ENCODE measurements at places on chromosomes 2 and 18.

GRCh38 chr2:157803476-157803875, 72.7 kb downstream of the ACVR1 start:
- no peak for DNase-seq

DNA sequence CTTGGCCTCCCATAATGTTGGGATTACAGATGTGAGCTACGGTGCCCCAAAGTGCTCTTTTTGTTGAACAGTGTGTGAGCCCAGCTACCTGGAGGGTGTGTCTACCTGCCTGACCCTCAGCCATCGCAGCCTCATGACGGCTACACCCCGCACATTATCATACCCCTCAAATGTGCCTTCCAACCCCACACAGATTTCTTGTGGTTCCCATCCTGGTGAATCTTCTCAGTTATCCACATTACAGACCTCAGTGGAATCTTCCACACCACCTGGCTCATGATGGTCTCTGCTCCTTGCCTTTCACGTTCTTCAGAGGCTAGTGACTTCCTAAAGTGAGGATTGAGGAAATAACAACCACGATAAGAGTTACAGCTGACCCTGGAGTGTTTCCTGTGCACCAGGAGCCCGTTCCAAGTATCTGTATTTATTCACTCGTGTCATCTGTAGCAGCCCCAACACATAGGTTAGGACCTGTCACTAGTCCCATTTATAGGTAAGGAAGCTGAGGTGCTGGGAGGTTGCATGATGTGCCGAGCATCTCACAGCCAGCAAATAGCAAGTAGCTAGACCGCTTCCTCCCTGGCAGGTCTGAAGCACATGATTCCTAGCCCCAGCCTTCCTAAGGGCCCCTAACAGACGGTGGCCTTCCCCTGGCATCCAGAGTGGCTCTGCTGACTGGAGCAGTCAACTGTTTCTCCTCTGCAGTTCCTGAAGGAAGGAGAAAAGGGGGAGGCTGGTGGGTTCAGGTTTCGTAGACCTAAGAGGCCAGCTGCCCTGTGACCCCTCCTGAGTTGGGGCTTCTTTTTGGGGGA, 47.3 kb downstream of the TCF7L1 start:
- DNase-seq, result peak; percentile 4

- no peak for DNase-seq
Observed at GRCh38 chr2:100820523-100821254, 750 bp downstream of the NPAS2 start.

GRCh38 chr2:54636415-54637139, 86.9 kb upstream of the EML6 start:
- no peak for DNase-seq

- no peak for DNase-seq
Observed at GRCh38 chr2:24908461-24908901, 11.6 kb downstream of the ADCY3 start.

DNA sequence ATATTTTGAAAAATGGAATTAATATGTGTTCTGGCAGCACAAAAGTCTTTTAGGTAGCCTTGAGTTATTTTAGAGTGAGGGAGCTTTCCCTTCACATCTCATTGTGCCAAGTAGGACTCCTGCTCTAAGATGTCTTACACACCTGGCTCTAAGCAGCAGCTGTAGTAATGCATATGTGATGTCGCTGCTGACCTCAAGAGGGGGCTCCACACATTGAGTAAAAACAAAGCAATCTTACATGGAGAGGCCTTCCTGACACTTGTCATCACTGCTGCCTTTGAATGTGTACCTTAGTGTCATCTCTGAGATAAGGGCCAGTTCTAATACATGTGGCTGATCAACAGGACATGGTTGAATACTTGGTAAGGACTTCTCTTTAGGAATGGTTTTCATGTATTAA, 75.8 kb downstream of the ACTR3 start:
- DNase-seq, result peak; percentile 74

DNA sequence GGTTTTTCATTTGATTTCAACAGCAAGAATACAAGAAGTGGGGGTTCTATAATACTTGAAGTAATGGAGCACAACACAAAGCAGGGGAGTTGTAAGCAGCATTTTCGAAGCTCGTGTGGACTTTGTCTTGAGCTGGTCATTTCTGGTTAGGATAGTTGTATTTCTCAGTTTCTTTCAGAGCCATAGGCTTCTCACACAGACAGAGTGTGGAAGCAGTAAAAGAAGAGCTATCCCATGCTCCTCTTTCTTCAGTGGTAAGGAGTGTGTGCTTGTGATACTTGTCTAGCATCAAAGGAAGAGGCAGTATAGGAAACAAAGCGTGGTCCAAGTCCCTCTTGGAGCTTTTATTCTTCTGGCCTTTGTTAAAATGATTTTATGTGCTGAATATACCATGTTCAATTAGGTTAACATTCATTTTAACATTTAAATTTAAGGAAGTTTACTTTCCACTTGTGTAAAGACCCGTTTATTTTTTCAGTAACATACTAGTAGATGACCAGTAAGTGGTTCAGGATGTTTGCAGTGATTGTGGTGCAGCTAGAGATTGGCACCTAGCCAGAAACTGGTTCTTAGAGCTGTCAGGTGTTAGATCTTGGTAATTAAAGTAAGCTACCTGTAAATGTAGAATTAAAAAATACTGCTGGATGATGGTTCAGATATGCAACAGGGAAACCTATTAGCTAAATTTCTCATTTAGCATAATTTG, 14.6 kb downstream of the CCNYL1 start:
- no peak for DNase-seq

GRCh38 chr2:29444150-29444549, 328.9 kb downstream of the CLIP4 start:
- DNase-seq, result no peak

DNA sequence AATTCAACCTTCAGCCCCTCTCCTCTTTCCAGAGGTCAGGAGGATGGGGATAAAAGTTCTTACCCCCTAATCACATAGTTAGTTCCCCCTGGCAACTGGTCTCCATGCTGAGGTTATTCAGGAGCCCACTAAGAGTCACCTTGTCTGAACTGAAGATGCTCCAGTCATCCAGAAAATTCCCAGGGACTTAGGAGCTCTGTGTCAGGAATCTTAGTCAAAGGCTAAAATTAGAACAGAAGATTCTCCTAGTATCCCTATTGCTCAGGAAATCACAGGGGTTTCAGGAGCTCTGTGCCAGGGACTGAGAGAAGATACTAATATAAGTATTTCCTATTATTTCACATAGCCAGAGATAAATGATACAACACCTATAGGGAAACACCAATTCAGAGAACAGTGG, 37.3 kb upstream of the LONRF2 start:
- no peak for DNase-seq

- no peak for DNase-seq
Observed at GRCh38 chr2:235951493-235951892, 216.7 kb downstream of the GBX2 start.

- no peak for DNase-seq
Observed at GRCh38 chr2:233821196-233821595, 33.1 kb downstream of the HJURP start.

DNA sequence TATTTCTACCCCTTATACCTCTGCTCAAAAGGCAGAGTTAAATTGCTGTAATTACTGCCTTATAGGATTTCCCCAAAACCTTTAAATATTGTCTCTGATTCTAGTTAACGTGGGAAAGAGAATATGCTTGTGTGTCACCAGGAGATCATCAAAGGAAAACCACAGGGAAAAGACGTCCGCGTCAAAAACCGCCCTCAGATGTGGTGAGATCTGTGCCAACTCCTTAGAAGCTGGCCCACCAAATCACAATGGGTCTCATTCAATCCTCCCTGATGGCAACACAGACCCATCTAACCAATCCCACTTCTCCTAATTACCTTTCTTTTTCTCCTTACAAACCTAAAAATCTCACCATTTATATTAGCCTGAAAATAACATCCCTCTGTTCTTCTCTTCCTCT, 25.4 kb downstream of the VPS54 start:
- no peak for DNase-seq

DNA sequence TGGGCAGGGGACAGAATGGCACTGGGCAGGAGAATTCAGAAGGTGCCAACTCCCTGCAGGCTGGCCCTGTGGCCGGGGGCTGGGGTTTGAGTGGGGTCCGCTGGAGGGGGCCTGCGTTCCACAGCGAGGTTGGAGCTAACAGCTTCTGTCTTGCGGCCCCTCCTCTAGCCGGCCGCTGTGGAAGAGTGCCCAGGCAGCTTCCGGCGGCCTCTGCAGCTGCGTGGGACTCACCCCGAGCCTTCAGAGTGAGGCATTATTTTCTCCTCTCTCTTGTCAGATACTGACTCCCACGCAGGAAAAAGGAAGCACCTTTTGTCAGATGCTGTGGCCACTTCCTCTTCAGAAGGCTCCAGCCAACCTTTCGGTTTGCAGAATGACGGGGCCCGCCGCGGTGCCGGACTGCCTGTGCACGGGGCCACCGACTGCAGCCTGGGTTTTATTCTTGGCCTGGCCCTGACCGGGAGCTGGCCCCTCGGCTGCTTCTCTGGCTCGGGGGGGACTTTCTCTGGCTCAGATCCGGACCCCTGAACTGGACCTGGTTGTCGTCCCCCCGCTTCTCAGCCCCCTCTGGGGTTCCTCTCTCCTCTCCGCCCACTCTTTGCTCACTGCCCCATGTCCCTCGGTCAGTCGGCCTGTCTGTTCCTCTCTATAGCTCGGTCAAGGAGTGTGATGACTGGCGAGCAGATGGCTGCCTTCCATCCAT, 40.1 kb downstream of the ARHGAP25 start:
- peak; percentile 93 for DNase-seq

- DNase-seq, result no peak
Observed at GRCh38 chr2:126862730-126863129, 36.0 kb upstream of the TEX51 start.

DNA sequence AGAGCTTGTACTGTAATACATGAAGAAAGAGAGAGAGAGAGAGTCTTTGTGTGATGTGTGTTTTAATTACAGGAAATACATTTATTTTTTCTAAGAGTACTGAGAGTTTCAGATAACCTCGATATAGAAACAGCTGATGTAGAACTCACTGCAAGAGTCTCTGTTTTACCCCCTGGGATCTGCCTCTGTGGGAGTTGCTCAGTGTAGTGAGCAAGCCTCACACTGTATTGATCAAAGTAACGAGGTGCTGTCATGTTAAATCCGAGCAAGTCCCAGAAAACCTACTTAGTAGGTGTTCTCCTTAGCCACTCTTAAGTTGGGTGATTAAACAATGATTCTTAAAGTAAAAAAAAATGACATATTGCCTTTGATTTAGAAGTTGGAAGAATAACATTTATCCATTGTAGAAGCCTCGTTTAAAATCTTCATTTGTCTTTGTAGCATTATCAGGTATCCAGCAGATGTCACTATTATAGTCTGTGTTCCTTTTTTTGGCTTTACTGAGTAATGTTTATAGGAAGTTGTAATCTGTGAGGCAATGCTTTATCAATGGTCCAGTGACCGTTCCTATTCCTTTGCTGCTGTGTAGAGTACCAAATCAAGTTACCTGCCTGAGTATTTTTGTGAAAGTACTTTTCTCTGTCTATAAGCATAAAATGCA, 219.0 kb downstream of the MYO3B start:
- DNase-seq, result peak; percentile 60

GRCh38 chr2:118763797-118764196, 83.7 kb downstream of the EN1 start:
- DNase-seq, result peak; percentile 2

DNA sequence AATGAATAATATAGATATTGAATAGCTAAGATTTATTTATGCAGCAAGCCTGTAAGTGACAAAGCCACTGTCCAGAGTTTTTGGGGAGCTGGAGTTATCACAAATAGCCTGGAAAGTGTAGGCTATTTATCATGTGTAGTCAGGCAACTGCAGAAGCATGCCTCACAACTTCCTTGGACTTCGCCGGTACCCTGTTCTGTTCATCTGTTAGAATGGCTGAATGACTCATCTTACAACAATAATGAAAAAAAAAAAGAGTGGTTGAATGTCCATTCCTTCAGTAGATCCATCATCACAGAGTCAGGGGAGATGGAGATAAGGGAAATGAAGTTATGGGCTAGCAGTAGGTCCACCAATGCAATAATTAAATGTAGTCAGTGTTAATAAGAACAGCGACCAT, 24.0 kb upstream of the ATP5MC3 start:
- no peak for DNase-seq

- DNase-seq, result no peak
Observed at GRCh38 chr18:24262087-24262486, 123.2 kb downstream of the CABYR start.

GRCh38 chr2:22491442-22491841, 893.5 kb upstream of the KLHL29 start:
- no peak for DNase-seq

DNA sequence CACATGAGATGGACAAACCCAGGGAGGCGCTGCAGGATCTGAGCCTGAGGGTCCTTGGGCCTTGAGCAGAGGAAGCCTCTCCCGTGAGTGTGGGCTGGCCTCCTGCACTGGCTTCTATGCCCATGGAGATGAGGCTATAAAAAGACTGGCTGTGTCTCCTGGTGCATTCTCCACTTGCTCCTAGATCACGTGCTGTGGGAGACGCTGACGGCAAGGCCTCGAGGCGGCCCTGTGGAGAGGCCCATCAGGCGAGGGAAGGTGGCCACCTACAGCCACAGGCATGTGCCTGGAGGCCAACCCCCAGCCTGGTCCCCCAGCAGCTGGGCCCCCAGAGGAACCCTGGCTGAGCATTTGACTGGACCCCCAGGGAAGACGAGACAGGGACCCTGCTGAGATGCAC, 198.9 kb downstream of the TWIST2 start:
- DNase-seq, result no peak

GRCh38 chr2:159003555-159003954, 35.1 kb downstream of the TANC1 start:
- no peak for DNase-seq

DNA sequence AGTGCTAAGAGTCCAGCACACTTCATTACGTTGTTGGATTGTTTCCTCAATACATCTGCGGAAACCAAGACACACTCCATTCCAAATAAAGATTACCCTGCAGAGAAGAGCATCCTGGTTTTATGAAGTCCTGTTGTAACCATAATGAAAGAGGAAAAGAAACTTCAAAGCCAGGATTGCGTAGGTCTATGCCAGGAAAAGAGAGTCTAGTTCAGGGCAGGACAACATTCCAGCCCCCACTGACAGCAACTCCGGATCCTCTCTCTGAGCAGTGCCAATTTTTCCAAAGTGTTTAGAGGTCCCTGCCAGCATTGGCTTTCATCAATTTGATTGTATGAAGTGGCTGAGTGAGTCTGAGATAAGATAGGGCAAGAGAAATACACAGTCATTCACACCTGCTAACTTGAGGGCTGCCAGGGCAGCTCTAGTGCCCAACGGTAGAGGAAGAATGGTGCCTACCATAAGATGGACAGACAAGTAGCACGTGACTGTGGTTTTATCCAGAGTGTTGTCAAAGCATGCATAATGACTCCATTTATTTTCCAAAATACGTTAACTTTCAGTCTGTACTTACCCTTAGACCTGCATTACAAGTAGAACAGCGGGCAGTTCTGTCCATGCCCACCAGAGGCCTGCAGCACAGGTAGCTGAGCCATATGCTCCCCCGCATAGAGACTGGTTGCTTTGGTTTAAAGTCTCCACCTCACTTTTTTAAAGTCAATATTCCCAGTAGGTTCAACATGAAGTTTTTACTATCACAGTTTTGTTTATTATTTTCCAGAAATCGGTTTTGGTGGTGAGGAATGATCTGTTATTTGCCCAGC, 23.7 kb downstream of the PIEZO2 start:
- no peak for DNase-seq

- no peak for DNase-seq
Observed at GRCh38 chr2:10063566-10063965, 16.6 kb downstream of the CYS1 start.

GRCh38 chr18:59932401-59932800, 32.6 kb downstream of the PMAIP1 start:
- DNase-seq, result no peak

- no peak for DNase-seq
Observed at GRCh38 chr2:189927823-189928222, 134.7 kb downstream of the MSTN start.

Data from hematopoietic multipotent progenitor cell treated with erythropoietin and hydrocortisone succinate and interleukin-3 and kit ligand, for 4 days (in vitro differentiated cells).